ENCODE measurements at places on chromosomes 13 and 19. TPM values are rescaled to one million over a fixed set of nuclear protein-coding genes. Genes with fewer than 3 reads are reported as not detected.

GRCh38 chr13:26946684-26947343, 186.2 kb upstream of the GPR12 start:
- H3K27ac ChIP-seq: no peak overlapping the region
- DNase-seq: no peak
- H3K27me3 ChIP-seq: peaks cover 39% of the 10 kb centered on the region
- no peaks in the 10 kb centered on the region for H3K36me3 ChIP-seq

DNA sequence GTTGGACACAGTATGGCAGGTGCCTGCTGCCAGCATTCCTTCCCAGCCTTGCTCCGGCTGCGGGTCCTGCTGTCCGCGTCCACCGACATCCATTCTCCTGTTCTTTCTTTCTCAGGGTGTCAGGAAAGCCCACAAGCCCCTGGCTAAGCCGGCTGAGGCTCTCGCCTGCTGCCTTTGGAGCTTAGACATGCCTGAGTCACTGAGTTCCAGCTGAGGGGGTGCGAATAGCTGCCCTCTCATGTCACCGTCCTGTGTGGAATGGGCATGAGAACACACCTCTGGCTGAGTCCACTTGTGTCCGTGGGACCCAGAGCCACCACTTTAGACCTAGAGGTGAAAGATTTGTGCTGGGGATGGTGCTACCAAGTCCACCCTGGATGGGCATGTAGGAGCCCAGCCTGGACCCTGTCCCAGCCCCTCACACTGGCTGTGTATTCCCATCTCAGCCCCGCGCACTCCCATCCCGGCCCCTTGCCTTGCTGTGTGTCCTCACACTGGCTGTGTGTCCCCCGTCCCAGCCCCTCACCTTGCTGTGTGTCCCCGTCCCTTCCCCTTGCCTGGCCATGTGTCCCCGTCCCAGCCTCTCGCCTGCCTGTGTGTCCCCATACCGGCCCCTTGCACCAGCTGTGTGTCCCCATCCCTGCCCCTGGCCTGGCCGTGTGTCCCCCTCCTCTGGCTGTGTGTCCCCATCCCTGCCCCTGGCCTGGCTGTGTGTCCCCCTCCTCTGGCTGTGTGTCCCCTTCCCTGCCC, 24.6 kb upstream of the IRS2 start:
- no peaks in the 10 kb centered on the region for H3K36me3 ChIP-seq
- no peak overlapping the region for H3K4me3 ChIP-seq
- no peak overlapping the region for H3K27ac ChIP-seq
- H3K27me3 ChIP-seq: no peaks in the 10 kb centered on the region
- DNase-seq: no peak

DNA sequence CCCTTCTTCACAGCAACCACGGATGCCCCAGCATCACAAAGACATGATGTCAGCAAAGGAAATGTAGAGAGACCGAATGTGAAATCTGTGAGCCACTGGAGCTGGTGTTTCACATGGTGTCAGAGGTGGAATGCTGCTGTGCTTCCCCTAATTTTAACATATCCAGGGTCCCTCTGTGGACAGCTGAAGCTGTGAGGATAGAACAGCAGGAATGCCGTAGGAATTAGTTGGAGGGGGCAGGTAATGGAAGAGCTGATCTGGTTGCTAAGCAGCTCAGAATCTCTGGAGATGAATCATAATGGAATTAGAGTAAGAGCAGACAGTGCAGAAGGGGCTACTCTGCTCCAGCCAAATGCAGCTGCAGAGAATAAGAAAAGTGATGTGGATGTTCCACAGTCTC, 68.9 kb upstream of the ZNF835 start:
- no peaks in the 10 kb centered on the region for H3K27me3 ChIP-seq
- no peak overlapping the region for H3K27ac ChIP-seq
- H3K36me3 ChIP-seq: no peaks in the 10 kb centered on the region
- H3K4me1 ChIP-seq: no peaks in the 10 kb centered on the region

DNA sequence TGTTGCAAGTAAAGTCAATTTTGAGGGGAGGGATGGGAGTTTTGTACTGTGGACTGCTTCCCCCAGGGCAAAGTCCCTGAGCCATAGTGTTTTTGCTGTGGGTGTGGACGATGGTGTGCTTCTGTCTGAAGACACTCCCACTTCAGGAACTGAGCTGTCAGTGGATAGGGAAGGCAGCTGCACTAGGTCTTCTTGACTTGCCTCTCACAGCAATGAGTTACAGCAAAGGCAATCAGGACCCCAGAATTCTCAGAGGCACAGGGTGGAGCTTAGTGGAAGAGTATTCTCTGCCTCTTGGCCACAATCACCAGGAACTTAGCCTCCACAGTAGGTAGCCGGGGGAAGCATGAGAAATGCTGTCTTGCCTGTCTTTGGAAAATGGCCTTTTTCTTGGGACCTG, 1416.6 kb upstream of the MIR17HG start:
- H3K4me1 ChIP-seq: peaks cover 2% of the 10 kb centered on the region
- H3K36me3 ChIP-seq: no peaks in the 10 kb centered on the region
- H3K27ac ChIP-seq: no peak overlapping the region
- no peak overlapping the region for H3K4me3 ChIP-seq

DNA sequence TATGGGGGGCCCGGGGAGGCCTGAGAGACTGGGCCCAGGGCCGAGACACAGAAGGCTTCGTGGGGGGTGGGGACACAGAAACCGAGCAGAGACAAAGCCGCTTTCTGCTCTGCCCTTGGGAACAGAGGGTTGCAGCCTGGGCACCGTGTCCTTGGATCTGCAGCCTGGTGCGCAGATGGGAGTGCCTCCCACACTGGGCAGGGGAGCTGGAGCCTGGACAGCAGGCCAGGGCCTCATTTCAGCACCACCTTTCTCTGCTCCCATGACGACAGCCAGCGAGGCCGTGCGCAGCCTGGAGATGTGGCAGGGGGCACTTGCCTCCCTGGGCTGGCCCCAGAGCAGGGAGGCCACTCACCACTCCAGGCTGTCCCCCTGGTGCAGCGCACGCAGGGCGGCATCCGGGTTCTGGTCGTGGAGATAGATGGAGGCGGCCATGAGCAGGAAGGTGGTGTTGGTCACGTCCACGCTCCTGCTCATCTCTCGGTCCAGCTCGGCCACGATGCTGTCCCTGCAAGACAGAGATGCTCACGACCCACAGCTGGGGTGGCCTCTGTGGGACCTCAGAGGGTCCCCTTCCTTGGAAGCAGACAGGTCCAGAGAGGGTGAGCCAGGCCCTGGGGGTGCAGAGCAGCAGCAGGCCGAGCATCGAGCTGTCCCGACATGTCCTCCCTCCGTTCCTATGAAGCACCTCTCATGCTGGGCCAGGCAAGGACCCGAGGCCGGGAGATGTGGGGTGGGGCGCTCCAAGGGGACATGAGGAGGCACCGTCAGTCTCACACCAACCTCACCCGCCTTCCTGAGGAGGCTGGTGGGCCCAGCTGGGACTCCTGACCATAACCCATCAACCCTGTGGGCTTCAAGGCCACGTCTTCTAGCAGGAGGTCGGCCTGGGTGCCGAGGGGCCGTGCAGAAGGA, 10.9 kb upstream of the CERS1 start:
- DNase-seq: peak; percentile 83
- no peak overlapping the region for H3K4me3 ChIP-seq
- H3K36me3 ChIP-seq: peaks cover 8% of the 10 kb centered on the region
- no peak overlapping the region for H3K27ac ChIP-seq
- no peaks in the 10 kb centered on the region for H3K4me1 ChIP-seq

DNA sequence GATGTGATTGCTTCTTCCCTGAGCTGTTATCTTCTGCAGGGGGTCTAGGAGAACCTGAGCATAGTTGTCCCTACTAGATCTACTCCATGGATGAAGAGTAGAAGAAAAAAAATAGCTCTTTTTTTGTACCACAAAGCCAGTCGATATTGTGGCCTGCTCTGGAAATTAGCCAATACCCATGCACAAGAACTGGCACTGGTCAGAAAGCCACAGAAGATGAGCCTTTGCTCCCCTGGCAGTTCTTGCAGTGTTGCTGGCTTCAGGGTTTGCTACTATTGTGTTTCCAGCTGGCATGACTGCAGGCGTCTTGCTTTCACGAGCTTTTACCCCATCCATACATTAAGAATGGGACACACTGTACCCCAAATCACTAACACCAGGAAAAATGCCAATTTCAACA, 547.7 kb upstream of the KLF12 start:
- DNase-seq: no peak
- H3K27me3 ChIP-seq: no peaks in the 10 kb centered on the region
- H3K4me3 ChIP-seq: no peak overlapping the region

GRCh38 chr19:19192910-19193423, 909 bp downstream of the RFXANK start:
- H3K4me1 ChIP-seq: peaks cover 40% of the 10 kb centered on the region
- no peaks in the 10 kb centered on the region for H3K36me3 ChIP-seq
- DNase-seq: no peak
- no peaks in the 10 kb centered on the region for H3K27me3 ChIP-seq

DNA sequence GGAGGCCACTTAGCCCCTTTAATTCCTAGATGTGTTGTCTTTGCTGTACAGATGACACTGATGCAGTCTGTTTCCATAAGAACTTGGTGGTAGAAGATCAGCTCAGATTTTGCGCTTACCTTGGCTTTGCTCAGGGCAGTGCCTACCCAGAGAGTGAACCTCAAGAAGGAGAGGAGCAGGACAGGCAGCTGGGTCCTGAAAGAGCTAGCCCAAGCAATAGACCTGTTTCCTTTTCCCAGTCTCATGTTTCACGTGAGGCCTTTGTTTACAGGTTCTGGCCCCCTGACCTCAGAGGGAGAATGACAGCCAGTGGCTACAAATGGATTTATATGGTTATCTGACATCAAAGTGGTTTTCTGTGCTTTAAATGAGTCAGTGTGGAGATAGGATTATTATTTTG, 40.1 kb downstream of the METTL21C start:
- H3K27ac ChIP-seq: no peak overlapping the region
- no peaks in the 10 kb centered on the region for H3K27me3 ChIP-seq
- DNase-seq: no peak
- no peak overlapping the region for H3K4me3 ChIP-seq
- peaks cover 24% of the 10 kb centered on the region for H3K4me1 ChIP-seq
- H3K36me3 ChIP-seq: peaks cover 29% of the 10 kb centered on the region

DNA sequence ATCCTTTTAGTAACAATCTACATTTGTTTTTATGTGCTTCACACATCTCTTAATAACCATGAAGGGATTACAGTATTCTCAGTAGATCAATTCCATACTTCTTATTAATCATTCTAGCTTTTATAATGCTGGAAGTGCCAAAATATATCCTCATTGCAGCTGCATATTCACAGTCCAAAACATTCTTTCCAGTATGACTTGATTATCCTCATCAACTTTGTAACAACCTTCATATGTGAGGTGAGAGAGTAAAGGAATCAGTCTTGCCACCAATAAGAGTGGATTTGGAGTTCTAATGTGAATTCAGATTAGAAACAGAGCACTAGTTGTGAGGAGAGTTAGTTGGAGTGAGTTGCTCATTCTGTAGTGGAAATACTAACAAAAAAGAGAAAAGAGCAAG, 208.0 kb upstream of the SPRY2 start:
- no peaks in the 10 kb centered on the region for H3K36me3 ChIP-seq
- peaks cover 56% of the 10 kb centered on the region for H3K4me1 ChIP-seq
- H3K27me3 ChIP-seq: no peaks in the 10 kb centered on the region

DNA sequence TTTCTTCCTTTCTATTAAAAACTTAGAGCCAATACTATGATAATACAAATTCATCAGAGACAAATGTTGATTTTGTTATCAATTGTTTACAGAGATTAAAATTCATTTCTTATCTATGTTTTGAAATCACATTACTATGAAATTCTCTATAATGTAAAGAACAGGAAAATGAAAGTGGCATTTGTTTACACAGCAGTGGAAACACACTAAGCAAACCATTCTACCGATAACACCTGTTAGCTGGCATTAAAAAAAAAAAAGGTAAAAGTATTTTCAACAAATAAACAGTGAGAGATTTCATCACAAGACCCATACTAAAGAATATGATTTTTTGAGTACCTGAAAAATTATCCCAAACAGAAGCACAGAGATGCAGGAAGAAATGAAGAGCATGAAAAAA, 4.8 kb upstream of the CCDC70 start:
- H3K4me3 ChIP-seq: no peak overlapping the region
- no peak overlapping the region for H3K27ac ChIP-seq
- H3K27me3 ChIP-seq: peaks cover 6% of the 10 kb centered on the region
- peaks cover 16% of the 10 kb centered on the region for H3K4me1 ChIP-seq
- H3K36me3 ChIP-seq: no peaks in the 10 kb centered on the region
- DNase-seq: no peak

DNA sequence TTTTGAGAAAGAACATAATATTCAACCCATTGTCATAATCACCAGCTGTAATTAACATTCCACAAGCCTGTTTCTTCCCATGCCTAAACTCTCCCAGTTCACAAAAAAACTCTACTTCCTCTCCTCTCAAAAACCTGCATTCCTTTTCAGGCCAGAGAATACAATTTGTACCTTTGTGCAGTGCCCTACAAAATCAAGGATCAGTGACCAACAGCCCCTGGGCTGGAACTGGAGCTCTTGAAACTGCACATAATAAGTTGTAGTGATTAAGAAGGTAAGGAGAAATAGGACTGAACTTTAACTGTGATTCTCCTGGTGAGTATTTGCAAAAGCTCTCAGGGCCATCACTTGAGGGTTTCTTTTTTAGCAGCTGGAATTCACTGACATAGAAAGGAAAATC, 472.7 kb downstream of the RFC3 start:
- H3K27me3 ChIP-seq: no peaks in the 10 kb centered on the region
- H3K4me3 ChIP-seq: no peak overlapping the region
- H3K4me1 ChIP-seq: peaks cover 4% of the 10 kb centered on the region
- H3K27ac ChIP-seq: no peak overlapping the region
- no peak for DNase-seq

DNA sequence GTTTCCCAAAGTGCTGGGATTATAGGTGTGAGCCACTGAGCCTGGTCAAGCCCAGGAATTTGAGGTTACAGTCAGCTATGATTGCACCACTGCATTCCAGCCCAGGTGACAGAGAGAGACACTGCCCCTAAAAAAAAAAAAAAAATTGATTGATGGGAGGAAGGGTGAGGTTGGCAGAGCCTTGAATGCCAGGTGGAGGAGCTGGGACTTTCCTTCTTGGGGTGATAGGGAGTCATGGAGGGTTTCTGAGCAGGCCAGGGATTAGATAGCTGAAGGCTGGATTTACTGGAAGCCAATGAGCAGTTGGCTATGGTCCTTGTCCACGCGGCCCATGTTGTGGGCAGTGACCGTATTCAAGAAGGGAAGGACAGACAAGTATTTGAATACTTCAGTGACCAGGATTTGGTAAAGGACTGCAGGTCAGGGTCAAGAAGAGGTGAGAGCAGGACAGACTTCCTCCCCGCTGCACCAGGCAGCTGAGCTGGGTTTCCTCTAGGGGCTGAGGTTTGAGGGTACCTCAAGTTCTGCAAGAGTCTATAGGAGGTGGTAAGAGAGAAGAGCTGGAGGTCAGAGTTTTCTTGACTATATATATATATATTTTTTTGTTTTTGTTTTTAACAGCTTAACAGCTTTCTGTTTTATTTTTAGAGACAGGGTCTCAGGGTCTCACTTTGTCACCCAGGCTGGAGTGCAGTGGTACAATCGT, 6.9 kb upstream of the ICAM4 start:
- H3K4me1 ChIP-seq: peaks cover 13% of the 10 kb centered on the region
- no peak for DNase-seq
- no peaks in the 10 kb centered on the region for H3K27me3 ChIP-seq
- H3K27ac ChIP-seq: no peak overlapping the region
- peaks cover 13% of the 10 kb centered on the region for H3K36me3 ChIP-seq

Gene ODAD3
- total RNA-seq: not detected

Gene AMER2
- not detected for total RNA-seq

Gene SYCN
- not detected for total RNA-seq

Gene SPTBN4
- 0.48 TPM for total RNA-seq
